ENCODE measurements at places on chromosomes 7 and 10.

DNA sequence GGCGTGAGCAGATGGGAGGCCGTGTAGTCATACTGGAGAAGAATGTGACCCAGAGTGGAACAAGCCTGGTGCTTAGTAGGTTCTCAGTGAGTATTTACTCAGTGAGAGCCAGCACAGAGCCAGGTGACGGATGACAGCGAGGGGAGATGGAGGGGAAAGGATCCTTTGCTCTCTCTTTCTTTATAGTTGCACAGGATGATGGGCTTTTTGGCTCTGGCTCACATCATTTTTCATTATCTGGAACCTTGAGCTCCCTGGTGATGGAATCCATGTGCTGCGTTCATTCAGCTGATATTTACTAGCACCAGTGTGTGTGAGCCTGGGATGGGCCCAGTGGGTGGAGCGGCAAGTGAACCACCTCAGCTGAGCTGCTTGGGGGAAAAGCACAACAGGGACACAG, 17.2 kb downstream of the BTBD16 start:
- DNase-seq, result no peak

DNA sequence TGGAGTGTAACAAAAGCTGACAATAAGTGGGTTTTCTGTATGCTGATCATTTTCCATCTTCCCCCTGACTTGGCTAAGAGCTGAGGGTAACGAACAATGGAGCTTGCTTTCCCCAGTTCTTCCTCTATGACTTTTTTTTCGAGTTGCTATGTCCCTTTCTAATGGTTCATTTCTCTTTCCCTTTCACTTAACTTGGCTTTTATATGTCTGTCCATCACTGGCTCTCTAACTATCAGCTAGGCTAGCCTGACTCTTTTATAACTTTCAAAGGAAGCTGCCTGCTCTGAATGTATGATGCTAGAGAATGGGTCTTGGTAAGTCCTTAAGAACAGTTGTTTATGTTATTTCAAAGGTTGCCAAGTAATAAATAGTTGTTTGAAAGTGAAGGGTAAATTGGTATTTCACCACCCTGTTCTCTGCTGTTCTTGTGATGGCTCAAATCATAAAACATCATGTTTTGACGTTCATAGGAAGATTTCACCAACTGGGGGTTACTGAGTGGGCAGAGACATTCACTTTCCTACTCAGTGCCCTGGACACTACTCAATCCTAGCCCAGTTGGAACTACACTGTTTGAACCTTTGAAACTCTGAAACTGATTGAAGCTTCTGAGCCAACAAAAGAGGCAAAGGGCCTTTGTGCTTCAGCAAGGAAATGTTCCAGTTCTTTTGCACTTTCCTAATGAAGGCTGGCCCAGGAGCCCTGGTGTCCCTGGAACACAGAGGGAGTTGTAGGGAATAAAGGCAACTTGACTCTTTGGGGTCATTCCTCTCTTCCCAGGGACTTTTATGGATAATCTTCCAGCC, 85.4 kb upstream of the PHYHIPL start:
- DNase-seq, result no peak

DNA sequence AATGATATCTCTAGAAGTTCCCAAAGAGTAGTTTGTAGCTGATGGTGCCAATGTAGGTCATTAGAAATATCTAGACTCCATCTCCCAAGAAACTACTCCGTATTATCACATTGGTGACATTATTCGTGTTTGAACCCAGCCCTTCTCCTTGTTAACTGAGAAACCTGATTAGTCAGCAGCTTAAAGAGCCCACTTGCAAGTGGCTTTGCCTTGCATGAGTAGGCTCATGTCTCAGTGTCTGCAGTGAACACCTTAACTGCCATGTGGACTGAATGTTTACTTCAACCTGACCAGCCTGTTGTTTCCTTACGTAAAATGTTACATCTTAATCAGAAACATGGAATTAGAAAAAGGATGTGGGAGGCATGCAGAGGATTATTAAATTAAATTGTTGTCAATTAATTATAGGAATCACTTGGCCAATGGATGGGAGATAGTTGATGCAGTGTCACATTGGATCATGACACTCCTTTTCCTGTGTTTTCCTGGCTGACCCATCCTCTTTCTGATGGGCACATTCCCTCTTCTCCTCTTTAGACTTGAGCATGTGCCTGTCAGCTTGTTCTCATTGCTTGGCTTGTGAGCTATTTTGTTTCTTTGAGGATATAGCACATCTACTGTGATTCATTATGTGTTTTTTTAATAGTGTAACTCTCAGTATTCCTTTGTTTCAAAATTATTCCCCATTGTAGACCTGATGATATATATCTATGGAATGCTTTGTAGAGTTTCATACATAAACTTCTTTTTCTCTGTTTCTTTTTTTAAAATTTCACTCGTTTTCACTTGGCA, 18.0 kb downstream of the STARD3NL start:
- no peak for DNase-seq

- no peak for DNase-seq
Observed at GRCh38 chr10:78974617-78975317, 94.0 kb upstream of the ZMIZ1 start.

- DNase-seq, result no peak
Observed at GRCh38 chr10:70565556-70566514, 36.7 kb downstream of the PRF1 start.

DNA sequence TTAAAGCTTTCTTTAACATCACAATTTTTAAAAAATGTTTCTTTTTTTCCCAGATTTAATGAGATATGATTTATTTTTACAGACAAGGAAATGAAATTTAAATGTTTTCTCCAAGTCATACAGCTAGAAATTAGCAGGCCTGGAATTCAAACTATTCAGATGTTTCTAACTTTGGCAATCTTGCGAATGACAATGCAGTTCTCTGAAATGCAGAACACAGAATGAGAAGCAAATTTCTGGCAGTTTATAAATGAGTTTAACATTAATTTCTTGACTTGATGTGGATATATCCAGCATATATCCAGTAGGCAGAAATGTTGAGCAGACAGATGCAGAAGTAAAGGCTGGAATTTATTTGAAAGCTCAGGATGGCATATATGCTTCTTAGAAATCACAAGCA, 227.5 kb downstream of the THSD7A start:
- no peak for DNase-seq

- no peak for DNase-seq
Observed at GRCh38 chr10:85901599-85901998, 465.0 kb downstream of the GRID1 start.

DNA sequence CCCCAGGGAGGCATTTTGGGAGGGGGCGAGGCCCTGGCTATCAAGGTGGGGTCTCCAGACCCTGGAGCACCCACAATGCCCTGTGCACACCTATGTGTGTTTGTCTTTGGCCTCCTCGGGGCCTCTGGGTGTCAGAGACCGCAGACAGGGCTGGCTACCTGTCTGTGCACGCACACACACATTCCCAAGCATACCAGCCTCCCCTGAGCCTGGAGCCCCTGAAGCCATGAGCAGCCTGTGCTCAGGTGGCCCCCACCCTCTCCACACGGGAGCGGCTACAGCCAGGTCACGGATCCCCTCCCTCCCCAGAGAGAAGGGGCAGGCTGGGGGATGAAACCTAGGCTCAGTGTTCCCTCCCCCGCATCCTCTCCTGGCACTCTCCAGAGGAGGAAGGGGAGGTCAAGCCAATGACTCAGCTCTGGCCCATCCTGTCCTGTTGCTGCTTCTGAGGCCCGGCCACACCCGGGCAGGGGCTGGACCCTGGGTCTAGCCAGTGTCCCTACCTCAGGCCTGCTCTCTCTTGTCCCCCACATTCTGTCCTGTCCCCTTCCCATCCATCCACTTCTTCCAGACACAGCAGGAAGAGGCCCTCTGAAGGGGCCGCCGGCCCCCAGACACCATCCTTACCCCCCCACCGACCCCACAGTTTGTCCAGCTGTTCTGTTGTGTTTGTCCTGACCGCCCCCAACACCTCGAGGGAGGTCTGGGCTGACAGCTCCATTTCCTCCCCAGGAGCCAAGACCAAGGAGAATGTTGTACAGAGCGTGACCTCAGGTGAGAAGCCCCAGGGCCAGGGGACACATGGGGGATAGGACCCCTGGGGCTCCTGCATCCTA, 720 bp downstream of the SNCG start:
- DNase-seq, result no peak

DNA sequence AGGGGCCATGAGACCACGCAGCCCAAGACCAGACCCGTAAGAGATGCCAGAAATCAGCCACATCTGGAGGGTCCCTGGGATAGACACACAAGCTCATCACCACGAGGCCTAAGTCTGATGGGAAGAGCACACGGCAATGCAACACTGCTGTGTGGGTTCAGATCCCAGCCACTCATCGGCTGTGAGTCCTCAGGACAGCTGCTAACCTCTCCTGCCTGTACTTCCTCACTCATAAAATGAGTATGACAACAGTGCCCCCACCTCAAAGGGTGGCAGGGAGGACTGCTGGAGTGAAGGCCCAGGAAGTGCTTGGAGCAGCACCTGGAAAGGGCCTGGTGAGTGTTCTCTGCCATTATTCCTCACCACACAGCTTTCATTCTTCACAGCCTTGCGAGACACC, 60.9 kb downstream of the MAD1L1 start:
- DNase-seq, result no peak

DNA sequence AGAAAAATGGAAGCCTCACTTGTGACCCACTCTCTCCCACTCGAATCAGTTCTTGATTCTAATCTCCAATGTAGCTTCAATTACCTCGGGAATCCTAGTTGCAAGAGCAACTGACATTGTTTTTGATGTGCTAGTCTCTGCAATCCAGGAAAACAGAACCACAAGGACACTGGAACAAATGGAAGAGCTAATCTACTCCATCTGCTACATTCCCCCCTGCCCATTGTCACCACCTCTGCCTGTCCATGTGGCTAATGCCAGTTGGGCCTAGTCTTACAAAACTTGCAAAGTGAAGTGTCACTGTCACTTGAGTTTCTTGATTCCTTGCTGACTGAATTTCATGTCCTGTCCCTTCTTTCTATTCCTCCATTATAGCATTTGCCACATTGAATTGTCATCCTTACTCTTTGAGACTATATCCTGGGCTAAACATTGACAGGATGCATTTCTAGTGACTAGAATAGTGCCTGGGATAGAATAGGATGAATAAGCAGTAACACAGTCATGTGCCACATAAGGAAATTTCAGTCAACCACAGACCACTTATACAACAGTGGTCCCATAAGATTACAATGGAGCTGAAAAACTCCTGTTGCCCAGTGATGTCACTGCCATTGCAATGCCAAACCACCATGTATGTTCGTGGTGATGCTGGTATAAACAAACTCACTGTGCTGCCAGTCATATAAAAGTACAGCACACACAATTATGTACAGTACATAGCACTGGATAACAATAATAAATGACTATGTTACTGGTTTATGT, 13.5 kb downstream of the GCC1 start:
- no peak for DNase-seq

GRCh38 chr10:86439544-86439943, 72.9 kb upstream of the GRID1 start:
- no peak for DNase-seq

DNA sequence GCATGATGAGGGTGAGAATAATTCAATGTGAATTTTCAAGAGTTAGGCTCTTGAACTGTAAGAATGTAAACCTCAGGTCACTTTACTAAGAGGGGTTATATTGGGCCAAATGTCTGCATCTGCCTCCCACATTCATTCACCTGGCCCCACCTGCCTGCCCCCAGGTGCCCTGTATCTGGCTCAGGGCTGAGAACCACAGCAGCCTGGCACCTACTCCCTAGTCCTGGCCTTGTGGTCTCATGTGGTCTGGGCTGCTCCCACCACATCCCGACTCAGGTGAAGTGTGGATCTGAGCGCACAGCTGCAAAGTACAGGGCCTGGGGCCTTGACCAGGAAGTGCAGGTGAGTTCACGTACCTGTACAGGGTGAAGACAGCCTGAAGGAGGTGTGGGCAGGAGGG, 182.1 kb downstream of the PFKFB3 start:
- no peak for DNase-seq

DNA sequence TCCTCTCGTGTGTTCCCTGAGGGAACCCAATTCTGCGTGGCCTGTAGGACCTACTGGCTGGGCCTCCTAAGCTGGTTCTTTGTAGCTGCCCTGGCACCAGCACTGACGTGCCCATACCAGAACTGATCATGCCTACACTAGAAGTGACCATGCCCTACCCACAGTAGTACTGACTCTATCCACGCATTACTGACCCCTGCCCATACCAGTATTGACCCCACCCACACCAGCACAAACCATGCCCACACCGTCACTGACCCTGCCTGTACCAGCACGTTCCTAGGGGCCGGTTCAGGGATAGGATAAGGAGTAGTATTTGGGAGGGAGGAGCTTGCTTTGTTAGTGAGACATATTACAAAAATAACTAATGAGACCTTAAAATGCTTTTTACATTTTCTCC, 88.0 kb downstream of the DOCK1 start:
- DNase-seq, result no peak

GRCh38 chr7:143323653-143324052, 7.7 kb downstream of the CLCN1 start:
- DNase-seq, result no peak

GRCh38 chr7:120028636-120029035, 244.3 kb upstream of the KCND2 start:
- no peak for DNase-seq
